ENCODE measurements at places on chromosomes 1 and 21. TPM values are rescaled to one million over a fixed set of nuclear protein-coding genes. Genes with fewer than 3 reads are reported as not detected.

The OR2T2 gene
- not detected for total RNA-seq

The GBP5 gene
- total RNA-seq: 1.1 TPM

The KIAA0040 gene
- total RNA-seq: 6.8 TPM

The CDC42BPA gene
- total RNA-seq: 46.8 TPM

The TNFRSF1B gene
- 0.07 TPM for total RNA-seq

The ZBTB40 gene
- 9.9 TPM for total RNA-seq

The IFNAR1 gene
- total RNA-seq: 16.4 TPM

The BARHL2 gene
- not detected for total RNA-seq

The ADGRL4 gene
- total RNA-seq: not detected

The CYP4A11 gene
- not detected for total RNA-seq

The S100A1 gene
- not detected for total RNA-seq

The PTGFR gene
- not detected for total RNA-seq

The MYOM3 gene
- total RNA-seq: 0.85 TPM

The ELK4 gene
- total RNA-seq: 22.1 TPM

The GOLT1A gene
- 0.71 TPM for total RNA-seq

The FAM163A gene
- total RNA-seq: not detected

The LCE1F gene
- total RNA-seq: not detected

The SPRR5 gene
- total RNA-seq: not detected

The KRTAP11-1 gene
- total RNA-seq: not detected

The RNU1-1 gene
- total RNA-seq: under 0.01 TPM

The FPGT gene
- total RNA-seq: 12.6 TPM

The C1orf53 gene
- total RNA-seq: 1.4 TPM

The DHDDS gene
- total RNA-seq: 48.5 TPM

The ISG15 gene
- 119 TPM for total RNA-seq
